Astrocyte (in vitro differentiated cells and primary cell): ENCODE measurements at places on chromosomes 4 and X. TPM values are rescaled to one million over a fixed set of nuclear protein-coding genes. Genes with fewer than 3 reads are reported as not detected.
A peak's percentile ranks its signal among the peaks of the same experiment; 100 is the strongest.

- H3K36me3 ChIP-seq: no peaks in the 10 kb centered on the region
- H3K4me3 ChIP-seq: no peak overlapping the region
- H3K27ac ChIP-seq: no peak overlapping the region
- no peaks in the 10 kb centered on the region for H3K4me1 ChIP-seq
- no peak for DNase-seq
Measured at GRCh38 chrX:8679550-8679949, 52.4 kb downstream of the ANOS1 start.

- no peaks in the 10 kb centered on the region for H3K36me3 ChIP-seq
- H3K4me1 ChIP-seq: peaks cover 2% of the 10 kb centered on the region
- H3K4me3 ChIP-seq: no peak overlapping the region
- H3K27ac ChIP-seq: no peak overlapping the region
- no peak for DNase-seq
Measured at GRCh38 chrX:103911236-103911635, 51.2 kb upstream of the TMSB15B start.

DNA sequence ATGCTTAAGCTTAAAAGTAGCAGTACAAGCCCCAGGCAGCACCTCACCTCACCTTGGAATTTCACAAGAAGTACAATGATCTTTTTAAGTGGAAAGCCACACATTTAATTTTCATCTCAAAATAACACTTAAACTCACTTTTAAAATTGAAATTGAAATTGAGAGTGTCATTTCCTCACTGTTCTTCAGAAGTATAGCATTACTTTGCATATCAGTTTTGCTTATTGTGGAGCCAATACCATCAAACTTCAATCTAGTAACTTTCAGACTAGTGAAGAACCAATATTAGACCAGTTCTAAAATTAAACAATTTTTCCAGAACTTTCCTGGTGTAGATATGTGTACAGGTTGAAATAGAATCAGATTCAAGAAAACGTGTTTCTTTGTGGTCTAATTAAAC is 242.4 kb downstream of the NDST4 start:
- no peak overlapping the region for H3K27ac ChIP-seq
- H3K36me3 ChIP-seq: no peaks in the 10 kb centered on the region
- H3K27me3 ChIP-seq: no peaks in the 10 kb centered on the region
- DNase-seq: no peak

DNA sequence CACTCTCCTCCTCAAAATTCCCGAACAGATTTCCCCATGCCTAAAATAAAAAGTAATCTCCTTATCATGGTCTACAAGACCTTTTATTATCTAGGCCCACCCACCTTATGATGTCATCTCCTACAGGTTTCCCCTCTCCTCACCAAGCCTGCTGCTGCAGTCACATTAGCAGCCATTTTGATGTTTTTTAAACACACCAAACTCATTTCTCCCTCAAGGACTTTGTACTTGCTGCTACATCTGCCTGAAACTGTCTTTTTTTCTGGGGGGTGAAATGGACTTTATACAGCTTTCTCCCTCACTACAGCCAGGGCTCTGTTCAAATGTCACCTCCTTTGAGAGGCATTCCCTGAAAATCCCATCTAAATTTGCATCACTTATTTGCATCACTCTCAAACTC is 90.2 kb upstream of the TAB3 start:
- no peaks in the 10 kb centered on the region for H3K4me1 ChIP-seq
- H3K27me3 ChIP-seq: no peaks in the 10 kb centered on the region
- H3K27ac ChIP-seq: no peak overlapping the region
- no peak overlapping the region for H3K4me3 ChIP-seq

- no peaks in the 10 kb centered on the region for H3K27me3 ChIP-seq
- peak; percentile 71 for DNase-seq
- H3K4me3 ChIP-seq: no peak overlapping the region
- peaks cover 4% of the 10 kb centered on the region for H3K4me1 ChIP-seq
- no peak overlapping the region for H3K27ac ChIP-seq
Measured at GRCh38 chr4:88991746-88992145, 65.2 kb downstream of the FAM13A start.

SHROOM3 gene
- total RNA-seq: 50.9 and 64.6 TPM in 2 replicates

ZBTB49 gene
- 4.4 and 5.5 TPM in 2 replicates for total RNA-seq

TNMD gene
- total RNA-seq: not detected in 2 replicates

DNA sequence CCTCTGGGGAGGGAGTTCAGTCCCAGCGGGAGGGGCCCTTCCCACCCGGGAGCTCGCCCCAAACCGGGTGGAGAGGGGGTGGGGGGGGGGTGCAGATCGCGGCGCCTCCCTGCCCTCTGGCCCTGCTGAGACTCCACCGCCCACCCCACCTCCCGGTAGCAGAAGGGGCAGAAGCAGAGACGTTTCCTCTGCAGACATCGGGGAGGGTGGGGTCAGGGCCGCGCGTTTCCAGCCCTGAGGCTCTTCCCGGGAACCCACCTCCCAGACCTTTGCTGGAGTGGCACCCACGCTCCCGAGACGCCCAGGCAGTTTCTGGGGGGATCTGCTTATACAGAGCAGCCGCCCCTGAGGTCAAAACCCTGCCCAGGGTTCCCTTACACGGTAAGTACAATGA is 30.2 kb downstream of the CPLX1 start:
- H3K4me1 ChIP-seq: peaks cover 3% of the 10 kb centered on the region
- no peak for DNase-seq
- no peak overlapping the region for H3K4me3 ChIP-seq

DNA sequence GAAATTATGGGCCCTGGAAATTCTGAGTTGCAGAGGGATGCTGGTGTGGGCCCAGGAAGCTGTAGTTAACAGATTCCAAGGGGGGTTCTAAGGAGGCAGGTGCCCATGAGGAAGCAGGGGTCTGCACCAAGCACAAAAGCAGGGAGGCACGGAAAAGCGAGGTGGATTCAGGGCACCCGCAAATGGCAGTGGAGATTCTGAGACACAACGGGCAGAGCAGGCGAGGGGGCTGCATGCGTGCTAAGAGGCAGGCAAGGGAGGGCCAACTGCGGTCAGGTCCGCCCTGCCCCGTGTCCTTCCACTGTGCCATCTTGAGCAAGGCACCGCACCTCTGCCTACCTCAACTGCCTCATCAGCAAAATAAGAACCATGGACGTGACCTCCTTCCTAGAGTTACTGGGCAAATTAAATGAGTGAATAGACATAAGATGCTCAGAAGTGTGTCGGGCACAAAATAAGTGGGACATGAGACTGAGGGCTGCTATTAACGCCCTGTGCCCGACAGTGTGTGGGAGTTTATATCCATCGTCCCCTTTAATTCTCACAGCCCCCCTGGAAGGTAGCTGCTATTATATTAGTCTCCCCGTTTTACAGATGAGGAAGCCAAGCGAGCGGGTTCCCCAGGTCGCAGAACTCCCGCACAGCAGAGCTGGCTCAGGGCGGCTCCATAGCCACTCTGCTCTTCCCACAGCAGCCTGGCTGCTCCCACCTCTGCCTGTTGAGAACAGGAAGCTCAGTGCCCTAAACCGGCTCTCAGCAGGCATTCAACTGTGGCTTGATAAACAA is 67.6 kb downstream of the PPP2R2C start:
- no peaks in the 10 kb centered on the region for H3K36me3 ChIP-seq
- DNase-seq: no peak
- H3K27me3 ChIP-seq: peaks cover 12% of the 10 kb centered on the region
- H3K27ac ChIP-seq: no peak overlapping the region
- no peak overlapping the region for H3K4me3 ChIP-seq

DNA sequence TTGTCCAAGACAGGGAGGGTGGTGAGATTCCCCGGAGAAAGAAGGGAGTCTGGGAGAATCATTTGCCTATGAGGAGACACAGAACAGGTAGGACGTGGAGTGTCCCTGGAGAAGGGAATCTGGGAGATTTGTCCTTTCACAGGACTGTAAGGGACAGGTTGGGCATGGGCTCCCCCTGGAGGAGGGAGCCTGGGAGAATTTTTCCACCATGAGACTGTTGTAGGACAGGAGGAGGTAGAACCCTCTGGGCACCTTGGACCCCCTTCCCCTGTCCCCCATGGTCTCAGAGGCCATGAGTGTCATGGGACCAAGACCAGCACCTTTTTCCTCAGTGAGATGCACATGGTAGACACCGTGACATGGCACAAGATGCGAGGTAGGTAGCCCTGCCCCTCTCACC is 2.8 kb downstream of the PORCN start:
- no peaks in the 10 kb centered on the region for H3K27me3 ChIP-seq
- H3K27ac ChIP-seq: no peak overlapping the region
- no peak overlapping the region for H3K4me3 ChIP-seq
- peaks cover 10% of the 10 kb centered on the region for H3K4me1 ChIP-seq
- DNase-seq: no peak

GRCh38 chrX:85927740-85928139 is 119.6 kb downstream of the CHM start:
- no peak overlapping the region for H3K27ac ChIP-seq
- H3K4me3 ChIP-seq: no peak overlapping the region
- H3K27me3 ChIP-seq: no peaks in the 10 kb centered on the region
- H3K36me3 ChIP-seq: no peaks in the 10 kb centered on the region
- DNase-seq: no peak
- H3K4me1 ChIP-seq: peaks cover 2% of the 10 kb centered on the region

DNA sequence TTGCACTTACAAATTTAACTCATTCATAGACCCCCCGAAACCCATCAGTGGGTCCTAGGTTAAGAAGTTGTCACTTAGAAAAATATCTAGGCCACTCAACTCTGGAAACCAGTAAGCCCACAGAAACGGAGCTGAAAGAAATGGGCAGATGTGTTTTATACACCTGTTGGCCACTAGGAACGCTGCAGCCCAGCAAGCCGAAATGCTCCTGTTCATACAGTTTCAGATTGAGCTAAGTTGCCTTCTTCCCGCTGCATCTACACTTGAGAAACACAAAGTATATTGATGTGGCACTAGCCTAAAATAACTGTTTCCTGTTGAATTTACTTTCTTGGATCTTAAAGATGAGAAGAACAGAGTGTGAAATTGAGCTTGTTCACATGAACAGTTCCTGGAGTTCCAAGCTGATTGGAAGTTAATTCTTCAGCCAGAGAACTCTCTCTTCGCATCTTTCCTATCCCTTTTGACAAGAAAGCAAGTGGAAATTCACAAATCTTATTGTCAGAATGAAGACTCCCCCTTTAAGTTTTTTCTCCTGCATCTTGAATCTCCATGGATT is 174.1 kb downstream of the RBMX2 start:
- no peak overlapping the region for H3K4me3 ChIP-seq
- no peaks in the 10 kb centered on the region for H3K36me3 ChIP-seq
- H3K27ac ChIP-seq: no peak overlapping the region

UGT2A2 gene
- total RNA-seq: not detected in 2 replicates

- H3K4me3 ChIP-seq: no peak overlapping the region
- no peaks in the 10 kb centered on the region for H3K27me3 ChIP-seq
- no peak overlapping the region for H3K27ac ChIP-seq
Measured at GRCh38 chr4:145189981-145190380, 9.6 kb upstream of the OTUD4 start.

DNA sequence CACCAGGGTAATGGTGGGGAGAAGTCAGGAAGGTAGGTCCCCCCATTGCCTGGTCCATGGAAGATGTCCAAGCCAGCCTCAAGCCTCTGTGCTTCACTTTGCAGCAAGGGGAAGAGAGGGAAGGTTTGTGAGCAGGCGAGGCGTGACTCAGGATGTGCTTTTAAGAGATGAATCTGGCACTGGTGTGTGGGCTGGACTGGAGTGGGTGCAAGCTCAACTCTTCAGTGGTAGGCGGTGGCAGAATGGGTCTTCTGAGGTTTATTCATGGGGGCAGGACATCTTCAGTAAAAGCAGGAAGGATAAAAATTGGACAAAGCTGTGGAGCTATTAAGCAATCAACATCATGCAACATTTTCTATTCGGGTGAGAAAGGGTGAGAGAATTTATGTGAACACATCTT is 19.4 kb downstream of the GPM6B start:
- no peaks in the 10 kb centered on the region for H3K4me1 ChIP-seq
- H3K4me3 ChIP-seq: no peak overlapping the region
- H3K27me3 ChIP-seq: no peaks in the 10 kb centered on the region
- DNase-seq: no peak
- H3K36me3 ChIP-seq: no peaks in the 10 kb centered on the region

- no peak overlapping the region for H3K27ac ChIP-seq
- no peaks in the 10 kb centered on the region for H3K27me3 ChIP-seq
- peak; percentile 44 for DNase-seq
Measured at GRCh38 chr4:31175242-31175910, 455.2 kb downstream of the PCDH7 start.

- H3K27me3 ChIP-seq: no peaks in the 10 kb centered on the region
- no peak for DNase-seq
- H3K4me3 ChIP-seq: no peak overlapping the region
- no peaks in the 10 kb centered on the region for H3K4me1 ChIP-seq
- H3K27ac ChIP-seq: no peak overlapping the region
Measured at GRCh38 chrX:49947781-49948180, 25.4 kb downstream of the CLCN5 start.

GRCh38 chr4:135418353-135418752 is 1216.8 kb upstream of the PABPC4L start:
- DNase-seq: peak; percentile 4
- no peak overlapping the region for H3K4me3 ChIP-seq
- no peaks in the 10 kb centered on the region for H3K4me1 ChIP-seq
- H3K27me3 ChIP-seq: no peaks in the 10 kb centered on the region
- no peaks in the 10 kb centered on the region for H3K36me3 ChIP-seq
- no peak overlapping the region for H3K27ac ChIP-seq

- no peaks in the 10 kb centered on the region for H3K36me3 ChIP-seq
- DNase-seq: no peak
- no peaks in the 10 kb centered on the region for H3K4me1 ChIP-seq
- no peak overlapping the region for H3K27ac ChIP-seq
Measured at GRCh38 chr4:184969610-184970009, 48.7 kb upstream of the HELT start.

- DNase-seq: no peak
- no peaks in the 10 kb centered on the region for H3K27me3 ChIP-seq
- no peak overlapping the region for H3K27ac ChIP-seq
- H3K36me3 ChIP-seq: no peaks in the 10 kb centered on the region
- H3K4me3 ChIP-seq: no peak overlapping the region
Measured at GRCh38 chrX:130190801-130191200, 19.0 kb downstream of the RAB33A start.

- H3K4me1 ChIP-seq: no peaks in the 10 kb centered on the region
- H3K27me3 ChIP-seq: no peaks in the 10 kb centered on the region
- DNase-seq: peak; percentile 35
Measured at GRCh38 chrX:9627922-9628321, 137.7 kb downstream of the GPR143 start.

DNA sequence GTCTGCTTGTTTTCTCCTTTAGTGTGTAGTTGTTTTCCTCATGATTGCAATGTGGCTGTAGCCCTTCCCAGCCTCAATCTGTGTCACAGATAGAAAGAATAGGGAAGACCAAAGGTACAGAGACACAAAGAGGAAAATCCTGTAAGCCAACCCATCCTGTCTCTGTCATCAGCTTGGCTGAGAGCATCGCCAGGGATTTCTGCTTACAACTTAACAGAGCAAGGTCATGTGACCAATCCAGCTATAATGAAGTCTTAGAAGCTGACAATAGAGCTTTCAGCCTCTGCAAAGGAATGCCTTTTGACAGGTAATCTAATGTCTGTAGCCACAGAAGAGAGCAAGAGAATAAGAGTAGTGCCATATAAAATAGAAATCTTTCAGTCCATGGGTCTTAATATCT is 1598.0 kb upstream of the AGA start:
- no peaks in the 10 kb centered on the region for H3K27me3 ChIP-seq
- no peaks in the 10 kb centered on the region for H3K36me3 ChIP-seq
- no peak overlapping the region for H3K27ac ChIP-seq
- no peaks in the 10 kb centered on the region for H3K4me1 ChIP-seq
- DNase-seq: no peak
- no peak overlapping the region for H3K4me3 ChIP-seq
